ENCODE measurements at places on chromosomes 4 and X.

- DNase-seq = no peak
Measured at GRCh38 chr4:134126955-134127354, 74.6 kb downstream of the PABPC4L start.

- DNase-seq = no peak
Measured at GRCh38 chrX:49174723-49175122, 3.0 kb downstream of the PLP2 start.

GRCh38 chr4:119024102-119024501 is 111.5 kb upstream of the MYOZ2 start:
- no peak for DNase-seq

DNA sequence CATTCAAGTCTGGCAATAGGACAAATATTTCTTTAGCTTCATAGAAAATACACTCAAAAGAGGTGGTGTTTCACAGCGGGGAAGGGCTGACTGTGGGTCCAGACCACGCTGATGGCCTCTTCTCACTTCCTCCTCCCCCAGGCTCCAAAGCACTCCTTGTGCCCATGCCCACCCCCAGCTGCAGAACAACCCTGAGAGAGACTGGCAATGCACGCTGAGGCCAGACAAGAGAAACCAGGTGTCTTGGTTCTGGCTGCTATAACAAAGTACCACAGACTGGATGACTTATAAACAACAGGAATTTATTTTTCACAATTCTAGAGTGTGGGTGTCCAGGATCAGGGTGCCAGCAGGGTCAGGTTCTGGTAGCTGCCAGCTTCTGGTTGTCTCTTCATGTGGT is 386.1 kb downstream of the FBXW7 start:
- DNase-seq = no peak

DNA sequence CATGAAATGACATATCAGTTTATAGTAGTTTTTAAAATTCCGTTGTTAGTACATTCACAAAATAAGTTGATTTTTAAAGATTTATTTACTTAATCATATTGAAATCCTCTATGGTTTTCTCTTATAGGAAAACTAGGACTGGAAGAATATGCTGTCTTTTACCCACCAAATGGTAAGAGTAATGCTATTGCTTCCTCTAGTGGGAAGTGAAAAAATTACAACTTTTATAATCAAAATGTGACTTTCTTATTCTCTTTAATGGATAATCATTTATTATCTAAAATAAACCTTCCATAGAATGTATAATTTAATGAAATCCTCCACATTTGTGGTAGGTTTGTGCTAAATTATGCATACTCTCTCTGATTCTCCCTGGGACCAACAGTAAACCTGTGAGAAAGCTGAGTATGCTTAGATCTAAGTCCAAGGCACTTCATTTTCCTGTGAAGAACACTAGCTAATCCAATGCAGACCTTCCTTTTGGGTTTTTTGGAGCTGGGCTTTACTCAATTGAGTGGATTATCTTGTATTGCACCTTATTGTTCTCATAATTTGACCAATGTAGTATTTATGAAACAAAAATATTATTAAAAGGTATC is 136.2 kb downstream of the TBC1D19 start:
- no peak for DNase-seq
